Hair follicle dermal papilla cell (primary cell): ENCODE measurements at places on chromosomes 6 and 20. TPM values are rescaled to one million over a fixed set of nuclear protein-coding genes. Genes with fewer than 3 reads are reported as not detected.

The FAM83C gene
- total RNA-seq, result under 0.01 TPM in 1 of 2 replicates, not detected in the other

The THBS2 gene
- total RNA-seq, result 231 and 239 TPM in 2 replicates

The RAD21L1 gene
- total RNA-seq, result 0.32 TPM in 1 of 2 replicates, not detected in the other

The RAET1L gene
- total RNA-seq, result not detected in 2 replicates

The CCDC167 gene
- total RNA-seq, result 10.6 and 17.4 TPM in 2 replicates

The CTCFL gene
- total RNA-seq, result not detected in 2 replicates

The BTBD3 gene
- total RNA-seq, result 30.8 and 33.4 TPM in 2 replicates

The LCA5 gene
- 5.3 and 5.4 TPM in 2 replicates for total RNA-seq

The MUC22 gene
- total RNA-seq, result not detected in 2 replicates

The ATP9A gene
- total RNA-seq, result 38.9 and 39.4 TPM in 2 replicates

The LY6G6D gene
- total RNA-seq, result not detected in 2 replicates

The SAYSD1 gene
- total RNA-seq, result 22.6 and 25.0 TPM in 2 replicates

The TP53TG5 gene
- not detected in 2 replicates for total RNA-seq

The FOXF2 gene
- total RNA-seq, result 0.24 and 0.81 TPM in 2 replicates

The HTR1B gene
- 0.81 and 1.9 TPM in 2 replicates for total RNA-seq

The GINS1 gene
- total RNA-seq, result 1.7 and 1.8 TPM in 2 replicates

The ABT1 gene
- 14.6 and 16.4 TPM in 2 replicates for total RNA-seq

The RAB32 gene
- 108 and 111 TPM in 2 replicates for total RNA-seq

The SOBP gene
- total RNA-seq, result 3.5 and 3.9 TPM in 2 replicates

The RIPPLY2 gene
- total RNA-seq, result 0.61 and 0.97 TPM in 2 replicates

The DNMT3B gene
- 1.7 and 1.8 TPM in 2 replicates for total RNA-seq

The OR2B6 gene
- not detected in 2 replicates for total RNA-seq

The SPATS1 gene
- not detected in 2 replicates for total RNA-seq

The CCN6 gene
- total RNA-seq, result not detected in 2 replicates

The MCHR2 gene
- total RNA-seq, result not detected in 2 replicates
